ENCODE measurements at places on chromosomes 3 and 15. TPM values are rescaled to one million over a fixed set of nuclear protein-coding genes. Genes with fewer than 3 reads are reported as not detected.

Gene GPR149
- not detected for total RNA-seq

Gene LAMB2
- 154 TPM for total RNA-seq

Gene RYR3
- 1.2 TPM for total RNA-seq

Gene FOXL2
- 3.5 TPM for total RNA-seq

Gene FAM162A
- total RNA-seq: 34.4 TPM

Gene OPA1
- 78.8 TPM for total RNA-seq

DNA sequence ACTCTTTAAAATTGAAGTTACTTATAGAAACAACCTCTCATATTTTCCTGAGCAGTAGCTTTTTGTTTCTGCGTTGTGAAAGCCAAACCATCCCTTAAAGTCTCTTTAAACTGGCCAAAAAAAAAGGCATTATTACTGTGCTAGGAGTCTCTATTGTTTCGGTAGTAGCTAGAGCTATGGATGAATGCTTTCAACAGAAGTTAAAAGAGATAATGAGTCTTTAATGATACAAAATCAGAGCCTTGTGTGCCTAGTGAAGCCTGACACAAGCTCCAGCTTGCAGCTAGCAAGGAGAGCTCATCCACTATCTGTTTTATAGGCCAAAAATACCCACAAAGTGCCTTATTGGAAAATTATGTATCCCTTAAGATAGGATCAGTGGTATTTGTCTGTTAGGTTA is 360.4 kb upstream of the CDIN1 start:
- no peak overlapping the region for H3K27ac ChIP-seq
- no peak for DNase-seq
- H3K36me3 ChIP-seq: peaks cover 6% of the 10 kb centered on the region
- no peaks in the 10 kb centered on the region for H3K27me3 ChIP-seq
- no peak overlapping the region for H3K4me3 ChIP-seq
- H3K4me1 ChIP-seq: peaks cover 9% of the 10 kb centered on the region

- no peak for DNase-seq
- no peaks in the 10 kb centered on the region for H3K36me3 ChIP-seq
- H3K27me3 ChIP-seq: no peaks in the 10 kb centered on the region
- H3K27ac ChIP-seq: no peak overlapping the region
- no peaks in the 10 kb centered on the region for H3K4me1 ChIP-seq
Observed at GRCh38 chr15:85777250-85778106, 17.2 kb downstream of the KLHL25 start.

GRCh38 chr3:62318365-62318751 is 55.0 kb downstream of the FEZF2 start:
- no peaks in the 10 kb centered on the region for H3K36me3 ChIP-seq
- H3K27me3 ChIP-seq: no peaks in the 10 kb centered on the region
- H3K27ac ChIP-seq: no peak overlapping the region
- no peak for DNase-seq
- peak overlapping the region; percentile 79 for H3K4me3 ChIP-seq

DNA sequence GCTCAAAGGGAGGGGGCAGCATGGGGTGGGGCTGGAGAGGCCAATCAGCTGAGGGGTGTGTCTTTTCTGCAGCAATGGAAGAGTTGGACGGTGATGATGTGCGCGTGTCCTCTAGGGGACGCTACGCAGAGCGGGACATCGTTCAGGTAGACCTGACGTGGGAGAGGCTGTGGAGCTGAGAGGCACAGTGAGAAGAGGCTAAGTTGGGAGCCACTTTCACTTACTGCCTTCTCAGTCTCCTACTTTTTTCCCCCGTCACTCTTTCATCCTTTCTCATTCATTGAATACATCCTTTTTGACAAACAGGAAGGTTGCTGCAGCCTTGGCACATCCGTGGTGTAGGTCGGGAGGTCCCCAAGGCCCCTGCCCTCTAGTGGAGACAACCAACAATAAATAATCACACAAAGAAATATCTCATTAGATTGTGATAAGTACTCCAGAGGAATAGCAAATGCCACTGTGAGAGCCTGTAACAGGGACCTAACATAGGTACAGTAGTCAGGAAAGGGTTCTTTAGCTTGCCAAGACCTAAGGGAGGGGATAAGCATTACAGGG is 4.4 kb upstream of the BRPF1 start:
- DNase-seq: peak; percentile 93
- no peaks in the 10 kb centered on the region for H3K36me3 ChIP-seq
- no peaks in the 10 kb centered on the region for H3K27me3 ChIP-seq

DNA sequence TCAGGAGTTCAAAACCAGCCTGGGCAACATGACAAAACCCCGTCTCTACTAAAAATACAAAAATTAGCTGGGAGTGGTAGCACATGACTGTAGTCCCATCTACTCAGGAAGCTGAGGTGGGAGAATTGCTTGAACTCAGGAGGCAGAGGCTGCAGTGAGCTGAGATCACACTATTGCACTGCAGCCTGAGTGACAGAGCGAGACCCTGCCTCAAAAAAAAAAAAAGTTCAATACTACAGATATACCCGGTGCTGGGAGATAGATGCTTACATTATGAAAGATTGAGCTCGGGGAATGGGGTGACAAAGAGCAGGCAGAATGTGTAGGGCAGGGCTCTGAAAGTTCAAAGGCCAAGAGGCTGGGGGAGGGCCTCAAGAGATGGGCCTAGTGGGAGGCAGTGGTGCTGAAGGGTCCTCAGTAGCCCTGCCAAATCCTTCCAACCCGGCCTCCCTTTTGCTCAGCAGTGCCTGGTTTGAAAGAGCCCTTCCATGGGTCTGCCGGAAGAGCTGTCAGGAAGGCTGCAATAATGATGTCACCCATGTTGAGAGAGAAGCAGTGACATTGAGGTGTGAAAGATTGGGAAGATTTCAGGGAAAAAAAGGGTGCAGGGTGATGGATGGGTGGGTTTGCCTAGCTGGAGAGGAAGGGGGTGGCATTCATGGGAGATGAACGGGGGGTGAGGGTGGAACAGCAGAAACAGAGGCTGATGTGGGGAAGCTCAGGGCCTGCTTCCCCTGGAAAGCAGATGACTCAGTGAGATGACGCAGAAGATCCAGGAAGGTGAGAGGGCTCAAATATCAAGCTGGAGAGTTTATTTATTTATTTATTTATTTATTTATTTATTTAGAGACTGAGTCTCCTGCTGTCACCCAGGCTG is 20.0 kb upstream of the IREB2 start:
- DNase-seq: no peak
- H3K4me1 ChIP-seq: no peaks in the 10 kb centered on the region
- H3K4me3 ChIP-seq: no peak overlapping the region
- H3K27me3 ChIP-seq: no peaks in the 10 kb centered on the region
- no peaks in the 10 kb centered on the region for H3K36me3 ChIP-seq
- no peak overlapping the region for H3K27ac ChIP-seq

- H3K27ac ChIP-seq: no peak overlapping the region
- H3K4me3 ChIP-seq: no peak overlapping the region
- no peaks in the 10 kb centered on the region for H3K4me1 ChIP-seq
- H3K36me3 ChIP-seq: peaks cover 3% of the 10 kb centered on the region
- H3K27me3 ChIP-seq: no peaks in the 10 kb centered on the region
Observed at GRCh38 chr3:16708285-16708684, 103.1 kb upstream of the DAZL start.

GRCh38 chr3:48648188-48648850 is 13.1 kb upstream of the SLC26A6 start:
- H3K4me3 ChIP-seq: no peak overlapping the region
- no peaks in the 10 kb centered on the region for H3K27me3 ChIP-seq
- no peak for DNase-seq
- H3K36me3 ChIP-seq: no peaks in the 10 kb centered on the region
- no peaks in the 10 kb centered on the region for H3K4me1 ChIP-seq

DNA sequence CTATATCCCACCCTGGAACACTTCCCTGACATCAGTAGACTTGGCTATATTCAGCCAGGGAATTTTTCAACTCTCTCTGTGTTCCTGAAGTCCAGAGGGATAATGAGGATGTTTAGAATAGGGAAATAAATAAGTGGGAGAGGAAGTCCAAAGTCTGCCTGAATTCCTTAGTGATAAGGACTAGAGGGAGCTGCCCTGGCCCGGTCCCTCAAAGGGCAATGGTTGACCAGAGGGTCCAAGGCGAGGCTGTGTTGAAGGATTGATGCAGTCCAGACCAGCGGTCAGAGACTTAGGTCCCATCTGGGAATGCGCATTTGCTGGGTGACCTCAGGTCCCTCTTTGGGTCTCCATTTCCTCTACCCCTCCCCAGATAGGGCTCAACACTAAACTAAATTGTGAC is 7.9 kb downstream of the VIPR1 start:
- no peaks in the 10 kb centered on the region for H3K36me3 ChIP-seq
- no peak overlapping the region for H3K27ac ChIP-seq
- no peaks in the 10 kb centered on the region for H3K27me3 ChIP-seq
- DNase-seq: no peak

GRCh38 chr3:77256584-77257503 is 216.9 kb downstream of the ROBO2 start:
- no peak for DNase-seq
- no peaks in the 10 kb centered on the region for H3K4me1 ChIP-seq
- no peak overlapping the region for H3K27ac ChIP-seq
- H3K27me3 ChIP-seq: no peaks in the 10 kb centered on the region
- H3K4me3 ChIP-seq: no peak overlapping the region

DNA sequence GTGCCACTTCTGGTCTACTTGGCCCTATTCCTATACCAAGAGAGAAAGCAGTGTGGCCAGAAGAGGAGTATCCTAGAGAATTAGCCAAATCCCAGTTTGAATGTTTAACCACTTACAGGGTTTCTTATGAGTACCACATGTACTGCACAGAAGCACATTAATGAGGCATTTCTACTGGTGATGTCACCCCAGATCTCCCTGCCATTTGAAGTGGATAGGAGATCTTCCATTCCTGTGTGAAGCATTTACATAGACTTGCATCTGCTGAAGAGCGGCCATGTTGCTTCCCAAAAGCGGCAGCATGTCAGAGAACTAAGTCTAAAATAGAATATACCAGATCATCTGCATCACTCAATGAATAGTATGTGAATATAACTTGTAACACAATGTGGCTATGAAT is 108.4 kb upstream of the TUSC7 start:
- H3K27me3 ChIP-seq: no peaks in the 10 kb centered on the region
- H3K4me1 ChIP-seq: no peaks in the 10 kb centered on the region
- H3K27ac ChIP-seq: no peak overlapping the region
- H3K4me3 ChIP-seq: no peak overlapping the region
- no peak for DNase-seq
- H3K36me3 ChIP-seq: no peaks in the 10 kb centered on the region

DNA sequence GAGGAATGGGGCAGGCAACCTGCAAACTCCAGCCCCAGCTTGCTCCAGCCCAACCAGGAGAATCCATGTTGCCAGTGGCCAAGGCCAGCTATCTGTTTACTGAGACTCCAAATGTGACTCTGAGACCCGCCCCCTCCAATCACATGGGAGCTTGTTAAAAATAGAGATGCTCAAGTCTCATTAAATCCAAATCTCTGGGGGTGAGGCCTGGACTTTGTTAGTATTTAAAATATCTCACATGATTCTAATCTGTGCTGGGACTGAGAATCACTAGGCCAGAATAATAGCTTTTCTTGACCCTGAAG is 224.2 kb upstream of the TBL1XR1 start:
- H3K36me3 ChIP-seq: no peaks in the 10 kb centered on the region
- H3K27ac ChIP-seq: no peak overlapping the region
- H3K4me1 ChIP-seq: peaks cover 8% of the 10 kb centered on the region

DNA sequence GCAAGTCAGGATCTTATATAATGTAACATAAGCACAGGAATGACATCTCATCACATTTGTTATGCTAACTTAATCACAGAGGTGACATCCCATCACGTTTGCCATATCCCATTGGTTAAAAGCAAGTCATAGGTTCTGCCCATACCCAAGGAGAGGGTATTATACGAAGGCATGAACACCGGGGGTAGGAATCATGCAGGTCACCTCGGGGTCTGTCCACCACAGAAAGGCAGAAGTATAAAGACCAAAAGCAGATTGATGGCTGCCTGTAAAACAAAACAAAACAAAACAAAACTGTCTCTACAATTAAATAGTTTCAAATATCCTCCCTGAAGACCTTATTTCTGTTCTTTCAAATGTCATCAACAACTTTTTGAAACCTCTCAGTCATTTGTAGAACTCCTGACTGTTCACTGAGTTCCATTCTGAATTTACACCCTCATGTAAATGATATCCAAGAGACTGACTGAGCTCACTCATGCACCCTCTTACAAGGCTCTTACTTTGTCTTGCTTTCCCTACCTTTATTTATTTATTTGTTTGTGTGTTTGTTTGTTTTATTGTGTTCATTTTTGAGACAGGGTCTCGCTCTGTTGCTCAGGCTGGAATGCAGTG is 22.7 kb upstream of the ZNF639 start:
- H3K4me3 ChIP-seq: no peak overlapping the region
- H3K36me3 ChIP-seq: no peaks in the 10 kb centered on the region
- H3K4me1 ChIP-seq: 0 out of 2 replicates have a peak, but pooled peaks cover 4% of the 10 kb centered on the region
- DNase-seq: no peak
- no peak overlapping the region for H3K27ac ChIP-seq
- H3K27me3 ChIP-seq: no peaks in the 10 kb centered on the region

DNA sequence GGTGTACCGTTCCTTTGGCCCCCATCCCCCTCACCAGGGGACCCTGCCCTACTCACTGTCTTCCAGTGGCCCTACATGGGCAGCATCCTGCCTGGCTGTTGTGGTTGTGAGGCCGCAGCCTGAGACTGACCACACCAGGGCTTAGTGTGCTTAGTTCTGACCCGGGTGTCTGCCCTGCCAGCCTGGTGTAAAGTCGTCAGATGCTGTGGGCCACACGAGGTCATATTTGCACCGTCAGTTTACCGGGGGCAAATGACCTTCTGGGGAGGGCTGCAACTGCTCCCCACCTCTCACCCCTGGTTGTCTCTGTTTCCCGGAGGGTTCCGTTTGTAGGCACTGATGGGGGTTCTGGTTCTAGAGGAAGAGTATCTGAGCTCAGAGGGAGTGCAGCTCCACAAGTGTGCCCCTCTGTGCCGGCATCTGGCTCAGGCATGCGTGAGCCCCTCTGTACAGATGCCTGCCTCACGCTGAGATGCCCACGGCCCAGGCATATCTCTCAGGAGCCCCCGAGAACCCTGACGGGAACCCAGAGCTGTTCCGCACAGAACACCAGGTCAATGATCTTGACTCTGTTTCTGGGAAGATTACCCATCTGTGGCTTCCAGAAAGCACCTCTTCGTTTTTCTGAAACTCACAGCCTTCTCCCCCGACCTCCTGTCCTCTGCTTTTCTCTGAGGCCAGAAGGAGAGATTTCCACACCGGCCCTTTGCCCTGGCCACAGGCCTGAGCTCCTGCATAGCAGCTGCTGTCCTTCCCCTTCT is 19.2 kb downstream of the KLF13 start:
- DNase-seq: no peak
- no peak overlapping the region for H3K4me3 ChIP-seq
- peaks cover 4% of the 10 kb centered on the region for H3K4me1 ChIP-seq
- no peak overlapping the region for H3K27ac ChIP-seq
- no peaks in the 10 kb centered on the region for H3K36me3 ChIP-seq
